CD4-positive, alpha-beta T cell (primary cell): ENCODE measurements at places on chromosomes 3 and 15.

GRCh38 chr15:75025107-75025506, 1.7 kb downstream of the PPCDC start:
- peaks cover 34% of the 10 kb centered on the region for H3K4me1 ChIP-seq
- H3K4me3 ChIP-seq: no peak overlapping the region
- H3K36me3 ChIP-seq: peaks cover 8% of the 10 kb centered on the region
- DNase-seq: no peak

DNA sequence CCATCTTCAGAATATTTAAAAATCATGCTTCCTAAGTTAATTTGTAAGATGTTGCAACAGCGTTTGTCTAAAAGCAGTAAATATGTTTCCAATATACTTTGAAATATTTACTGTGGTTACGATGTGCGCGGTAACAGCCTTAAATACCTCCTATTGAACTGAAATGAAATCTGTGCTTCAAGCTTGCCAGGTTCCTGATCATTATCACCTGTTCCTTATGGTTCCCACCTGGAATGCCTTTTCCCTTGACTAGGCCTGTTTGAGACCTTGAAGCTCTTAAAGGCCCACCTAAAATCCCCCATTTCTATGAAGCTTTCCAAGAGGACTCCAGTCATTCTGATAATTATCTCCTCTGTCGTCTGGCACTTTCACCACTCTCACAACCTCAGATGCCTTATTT, 146.7 kb downstream of the NAALADL2 start:
- H3K4me3 ChIP-seq: no peak overlapping the region
- no peaks in the 10 kb centered on the region for H3K27me3 ChIP-seq
- no peak for DNase-seq
- H3K4me1 ChIP-seq: no peaks in the 10 kb centered on the region
- H3K27ac ChIP-seq: no peak overlapping the region

- H3K4me1 ChIP-seq: no peaks in the 10 kb centered on the region
- H3K27ac ChIP-seq: no peak overlapping the region
- no peak overlapping the region for H3K4me3 ChIP-seq
- no peak for DNase-seq
- H3K36me3 ChIP-seq: no peaks in the 10 kb centered on the region
These were observed 76.6 kb upstream of the CFAP20DC start for GRCh38 chr3:59126446-59126845.

- H3K36me3 ChIP-seq: no peaks in the 10 kb centered on the region
- no peak overlapping the region for H3K4me3 ChIP-seq
- no peak for DNase-seq
- H3K4me1 ChIP-seq: no peaks in the 10 kb centered on the region
- no peaks in the 10 kb centered on the region for H3K27me3 ChIP-seq
These were observed 95.7 kb downstream of the VGLL3 start for GRCh38 chr3:86895202-86895601.

DNA sequence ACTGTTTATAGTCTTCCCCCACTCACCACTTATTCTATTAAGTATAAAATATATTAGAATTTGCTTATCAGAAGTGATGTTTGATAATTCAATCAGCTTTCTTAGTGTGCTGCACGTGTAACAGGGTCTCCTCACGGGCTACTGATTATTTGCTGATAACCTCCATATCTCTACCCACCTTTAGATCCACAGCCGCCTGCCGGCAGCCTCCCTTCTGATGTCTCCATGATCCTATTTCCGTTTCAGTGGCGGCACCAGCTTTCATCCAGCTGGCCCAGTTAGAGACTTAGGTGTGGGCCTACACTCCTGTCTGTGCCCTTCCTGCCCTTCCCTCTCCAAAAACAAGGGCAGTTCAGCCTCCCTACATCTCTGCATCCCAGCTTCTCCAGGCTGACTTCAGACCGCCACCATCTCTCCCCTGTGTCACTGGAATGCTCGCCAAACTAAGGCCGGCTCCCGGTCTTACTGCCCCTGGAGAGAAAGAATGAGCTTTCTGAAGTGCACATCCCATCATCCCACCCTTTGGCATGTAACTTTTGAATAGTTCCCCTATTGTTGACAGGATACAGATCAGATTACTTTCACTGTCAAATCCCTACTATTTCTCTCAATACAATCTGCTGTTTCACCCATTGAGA, 76.6 kb upstream of the PRTG start:
- H3K27me3 ChIP-seq: no peaks in the 10 kb centered on the region
- H3K27ac ChIP-seq: no peak overlapping the region
- H3K4me1 ChIP-seq: no peaks in the 10 kb centered on the region
- no peak for DNase-seq
- H3K4me3 ChIP-seq: no peak overlapping the region
- H3K36me3 ChIP-seq: no peaks in the 10 kb centered on the region

GRCh38 chr15:79453446-79453845, 21.3 kb downstream of the MINAR1 start:
- H3K36me3 ChIP-seq: no peaks in the 10 kb centered on the region
- no peak overlapping the region for H3K27ac ChIP-seq

DNA sequence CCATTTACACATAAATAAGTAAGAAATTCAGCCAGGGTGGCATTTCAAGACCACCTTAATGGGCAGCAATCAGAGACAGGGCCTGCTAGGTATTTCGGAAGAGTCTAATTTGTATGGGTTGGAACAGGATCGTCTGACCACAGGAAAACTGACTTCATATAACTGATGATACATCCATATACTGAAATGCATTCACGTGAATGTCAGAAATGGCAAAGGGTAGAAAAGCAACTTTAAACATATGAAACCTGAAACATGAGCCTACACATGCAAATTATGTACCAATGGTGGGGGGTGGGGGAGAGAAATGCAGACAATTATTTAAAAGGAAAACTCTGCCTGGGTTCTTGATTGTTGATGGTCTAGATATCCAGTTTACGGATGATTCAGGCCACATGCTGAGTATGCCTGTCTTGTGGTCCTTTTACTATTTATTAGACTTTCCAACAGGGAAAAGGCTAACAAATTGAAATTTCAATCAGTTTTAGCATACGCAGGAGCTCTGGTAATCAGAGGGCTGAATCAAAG, 582.2 kb downstream of the FOXP1 start:
- no peak overlapping the region for H3K4me3 ChIP-seq
- H3K27ac ChIP-seq: no peak overlapping the region
- peaks cover 74% of the 10 kb centered on the region for H3K36me3 ChIP-seq
- H3K4me1 ChIP-seq: peaks cover 3% of the 10 kb centered on the region
- no peaks in the 10 kb centered on the region for H3K27me3 ChIP-seq

- H3K4me3 ChIP-seq: no peak overlapping the region
- no peaks in the 10 kb centered on the region for H3K36me3 ChIP-seq
- no peak overlapping the region for H3K27ac ChIP-seq
- DNase-seq: no peak
- no peaks in the 10 kb centered on the region for H3K4me1 ChIP-seq
These were observed 9.8 kb upstream of the SNRPN start for GRCh38 chr15:24944954-24945353.

- no peaks in the 10 kb centered on the region for H3K36me3 ChIP-seq
- no peak overlapping the region for H3K27ac ChIP-seq
- no peaks in the 10 kb centered on the region for H3K27me3 ChIP-seq
- H3K4me1 ChIP-seq: no peaks in the 10 kb centered on the region
- DNase-seq: no peak
- H3K4me3 ChIP-seq: no peak overlapping the region
These were observed 120.7 kb upstream of the MDFIC2 start for GRCh38 chr3:70433091-70433490.

DNA sequence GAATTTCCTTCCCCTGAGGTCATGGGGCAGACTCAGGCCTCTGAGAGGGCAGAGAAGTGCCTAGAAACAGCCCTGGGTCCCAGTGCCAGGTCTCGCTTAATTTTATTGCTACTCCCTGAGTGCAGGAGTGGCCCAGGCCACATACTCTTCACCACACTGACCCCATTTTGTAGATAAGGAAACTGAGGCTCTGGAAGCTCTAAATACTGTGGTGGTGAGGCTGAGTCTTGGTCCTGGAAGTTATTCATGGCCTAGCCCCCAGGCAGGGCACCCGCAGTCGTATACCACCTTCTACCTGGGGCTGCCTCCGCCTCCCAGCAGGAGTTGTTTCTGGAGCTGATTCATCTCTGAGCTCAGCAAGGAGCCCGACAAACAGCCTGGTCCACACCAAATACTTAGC, 9.8 kb downstream of the ATP2B2 start:
- H3K4me3 ChIP-seq: no peak overlapping the region
- no peak for DNase-seq
- no peaks in the 10 kb centered on the region for H3K4me1 ChIP-seq
- H3K27ac ChIP-seq: no peak overlapping the region
- H3K27me3 ChIP-seq: no peaks in the 10 kb centered on the region
- no peaks in the 10 kb centered on the region for H3K36me3 ChIP-seq

DNA sequence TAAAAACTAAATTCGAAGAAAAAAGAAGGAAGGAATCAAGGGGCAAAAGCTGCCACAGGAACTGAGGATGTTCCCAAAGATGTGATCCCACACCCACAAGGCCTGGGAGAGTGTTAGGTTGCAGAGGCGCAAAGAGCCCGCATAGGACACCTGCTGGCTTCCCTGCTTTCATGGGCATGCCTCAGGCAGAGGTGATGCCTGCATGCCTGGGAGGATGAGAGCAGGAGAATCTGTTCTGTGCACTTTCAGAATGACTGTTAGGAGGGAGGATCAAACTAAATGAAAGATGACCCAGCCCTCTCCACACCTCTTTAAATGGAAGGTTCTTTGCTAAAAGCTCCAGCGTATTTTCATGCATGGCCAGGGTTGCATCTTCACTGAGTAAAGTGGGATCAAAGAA, 162.4 kb downstream of the PLCL2 start:
- no peak for DNase-seq
- no peak overlapping the region for H3K4me3 ChIP-seq
- H3K4me1 ChIP-seq: peaks cover 3% of the 10 kb centered on the region
- peaks cover 70% of the 10 kb centered on the region for H3K36me3 ChIP-seq
- H3K27ac ChIP-seq: no peak overlapping the region

- no peaks in the 10 kb centered on the region for H3K4me1 ChIP-seq
- no peaks in the 10 kb centered on the region for H3K27me3 ChIP-seq
- H3K36me3 ChIP-seq: no peaks in the 10 kb centered on the region
- no peak for DNase-seq
These were observed 60.9 kb downstream of the TLNRD1 start for GRCh38 chr15:81061490-81062253.

- no peak overlapping the region for H3K4me3 ChIP-seq
- H3K36me3 ChIP-seq: no peaks in the 10 kb centered on the region
- H3K27me3 ChIP-seq: no peaks in the 10 kb centered on the region
- no peak overlapping the region for H3K27ac ChIP-seq
- H3K4me1 ChIP-seq: no peaks in the 10 kb centered on the region
These were observed 1.3 kb downstream of the SMCO1 start for GRCh38 chr3:196513697-196514349.

DNA sequence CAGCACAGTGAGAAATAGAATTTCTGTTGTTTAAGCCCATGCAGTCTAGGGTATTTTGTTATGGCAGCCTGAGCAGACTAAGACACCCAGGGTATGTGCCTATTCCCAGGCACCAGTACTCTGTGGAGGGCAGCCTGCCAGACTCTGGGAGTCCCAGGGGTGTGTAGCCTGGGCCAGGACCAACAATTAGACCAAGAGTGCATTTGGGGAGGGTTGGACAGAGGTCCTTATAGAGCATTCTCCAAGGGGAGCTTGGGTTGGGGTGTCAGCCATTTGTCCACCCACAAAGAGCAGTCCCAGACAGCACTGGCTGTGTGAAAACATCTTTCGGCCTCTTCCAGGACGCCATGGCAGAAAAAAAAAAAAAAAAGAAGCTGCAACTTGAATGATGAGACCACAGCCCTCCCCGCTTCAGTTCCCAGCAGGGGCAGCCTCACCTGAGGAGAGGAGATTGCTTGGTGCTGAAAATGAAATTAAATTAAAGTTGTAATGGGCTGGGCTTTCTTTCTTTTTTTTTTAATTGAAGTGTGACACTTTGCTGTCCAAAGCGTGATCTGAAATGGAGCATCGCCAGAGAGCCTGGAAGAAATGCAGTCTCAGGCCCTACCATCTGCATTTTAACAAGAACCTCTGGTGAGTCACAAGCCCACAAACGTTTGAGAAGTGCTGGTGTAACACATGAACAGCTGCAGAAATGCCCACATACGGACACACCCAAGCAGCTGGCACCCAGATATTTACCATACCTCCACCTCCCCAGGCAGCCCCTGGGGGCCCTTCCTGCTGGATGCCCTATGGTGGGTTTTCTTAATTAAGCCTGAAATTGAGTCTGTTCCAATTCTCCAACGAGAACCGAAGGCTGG, 21.3 kb upstream of the CAV3 start:
- no peak for DNase-seq
- no peak overlapping the region for H3K4me3 ChIP-seq
- H3K36me3 ChIP-seq: no peaks in the 10 kb centered on the region
- H3K27ac ChIP-seq: no peak overlapping the region

DNA sequence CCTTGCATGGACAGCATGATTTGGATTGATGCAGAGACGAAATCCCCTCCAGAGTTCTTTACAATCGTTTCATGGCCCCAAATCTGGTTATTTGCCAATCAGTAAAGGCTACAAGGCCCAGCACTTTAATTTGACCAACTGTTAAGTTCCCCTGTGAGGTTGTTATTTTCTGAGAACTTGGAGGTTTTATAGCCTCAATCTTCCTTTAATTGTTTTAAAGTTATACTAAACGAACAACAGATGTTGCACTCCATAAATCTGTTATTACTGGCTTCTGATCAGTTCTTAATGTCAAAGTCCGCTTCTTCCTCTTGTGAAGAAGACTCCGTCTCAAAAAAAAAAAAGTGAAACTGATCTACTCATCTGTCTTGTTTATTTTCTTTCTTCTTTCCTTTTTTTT, 30.8 kb downstream of the LARP6 start:
- DNase-seq: no peak
- H3K27ac ChIP-seq: no peak overlapping the region
- H3K4me3 ChIP-seq: no peak overlapping the region
- H3K27me3 ChIP-seq: no peaks in the 10 kb centered on the region

- H3K36me3 ChIP-seq: peaks cover 68% of the 10 kb centered on the region
These were observed 554.7 kb downstream of the FOXP1 start for GRCh38 chr3:71028802-71029201.

DNA sequence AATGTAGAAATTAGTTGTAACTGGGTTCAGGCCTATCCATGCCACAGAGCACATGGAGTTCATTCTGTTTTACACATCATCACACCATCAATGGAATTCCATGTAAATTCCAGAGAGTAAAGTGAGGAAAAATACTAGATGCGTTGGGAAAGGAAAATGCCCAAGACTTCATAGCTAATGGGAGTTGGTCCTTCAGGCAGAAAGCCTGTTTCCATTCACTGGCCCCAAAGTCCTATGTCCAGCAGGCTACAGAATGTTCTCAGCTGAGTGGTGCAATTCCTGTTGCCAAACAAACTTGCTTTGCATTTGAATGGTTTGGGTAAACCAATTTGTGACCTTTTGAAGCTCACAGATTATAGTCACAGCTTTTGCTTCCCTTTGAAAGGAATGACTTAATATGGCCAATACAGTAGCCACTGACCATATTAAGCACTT, 164.6 kb upstream of the PFN2 start:
- no peak overlapping the region for H3K4me3 ChIP-seq
- no peaks in the 10 kb centered on the region for H3K36me3 ChIP-seq
- H3K27ac ChIP-seq: no peak overlapping the region
- H3K27me3 ChIP-seq: no peaks in the 10 kb centered on the region
- no peak for DNase-seq
